Pulmonary artery endothelial cell (primary cell): ENCODE measurements at places on chromosomes 1 and 21. TPM values are rescaled to one million over a fixed set of nuclear protein-coding genes. Genes with fewer than 3 reads are reported as not detected.

GRCh38 chr1:170932236-170932635 lies 3.1 kb upstream of the MROH9 start:
- no peak for DNase-seq

DNA sequence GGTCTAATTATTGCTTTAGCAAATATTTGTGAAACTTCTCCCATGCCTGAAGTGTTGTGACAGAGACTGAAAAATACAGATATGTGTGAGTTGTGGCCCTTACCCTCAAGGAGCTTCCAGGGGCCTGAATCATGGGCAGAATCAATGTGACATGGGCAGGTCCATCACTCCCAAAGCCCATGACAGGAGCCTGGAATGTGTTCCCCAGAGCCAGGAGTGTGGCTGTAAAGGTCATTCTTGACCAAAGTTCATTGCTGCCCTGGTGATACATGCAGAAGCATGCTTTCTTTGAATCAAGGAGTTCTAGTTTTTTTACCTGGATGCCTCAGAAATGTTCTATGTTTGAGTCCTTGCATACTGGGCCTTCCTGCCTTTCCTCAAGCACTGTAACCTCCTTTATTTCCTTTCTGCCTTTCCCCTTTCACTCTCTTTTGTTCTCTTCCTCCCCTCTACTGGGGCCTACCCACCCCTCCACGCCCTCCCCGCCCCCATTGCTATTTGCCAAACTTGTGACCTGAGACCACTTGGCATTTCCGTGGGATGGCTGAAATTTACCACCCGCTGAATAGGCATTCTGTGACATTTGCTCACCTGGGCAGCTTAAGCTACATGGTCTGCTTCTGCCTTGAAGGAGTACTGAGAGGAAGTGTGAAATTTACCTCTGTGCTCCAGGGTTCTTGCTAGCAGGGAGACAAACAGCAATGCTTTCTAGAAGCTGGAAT lies 19.7 kb downstream of the PBX1 start:
- DNase-seq = no peak

GRCh38 chr1:75625795-75626194 lies 14.9 kb upstream of the SLC44A5 start:
- DNase-seq = no peak

- no peak for DNase-seq
These were observed 7.3 kb downstream of the KIAA2013 start for GRCh38 chr1:11918799-11919519.

The C1orf185 gene
- not detected in 2 replicates for total RNA-seq

- no peak for DNase-seq
These were observed 40.4 kb upstream of the TMEM51 start for GRCh38 chr1:15113146-15113545.

The POFUT2 gene
- total RNA-seq = 21.5 and 25.5 TPM in 2 replicates

The CHTOP gene
- total RNA-seq = 27.6 and 42.4 TPM in 2 replicates

- DNase-seq = no peak
These were observed 1887.4 kb downstream of the NCAM2 start for GRCh38 chr21:22885614-22886013.

GRCh38 chr1:7975212-7975865 lies 13.8 kb downstream of the PARK7 start:
- DNase-seq = peak; percentile 44

DNA sequence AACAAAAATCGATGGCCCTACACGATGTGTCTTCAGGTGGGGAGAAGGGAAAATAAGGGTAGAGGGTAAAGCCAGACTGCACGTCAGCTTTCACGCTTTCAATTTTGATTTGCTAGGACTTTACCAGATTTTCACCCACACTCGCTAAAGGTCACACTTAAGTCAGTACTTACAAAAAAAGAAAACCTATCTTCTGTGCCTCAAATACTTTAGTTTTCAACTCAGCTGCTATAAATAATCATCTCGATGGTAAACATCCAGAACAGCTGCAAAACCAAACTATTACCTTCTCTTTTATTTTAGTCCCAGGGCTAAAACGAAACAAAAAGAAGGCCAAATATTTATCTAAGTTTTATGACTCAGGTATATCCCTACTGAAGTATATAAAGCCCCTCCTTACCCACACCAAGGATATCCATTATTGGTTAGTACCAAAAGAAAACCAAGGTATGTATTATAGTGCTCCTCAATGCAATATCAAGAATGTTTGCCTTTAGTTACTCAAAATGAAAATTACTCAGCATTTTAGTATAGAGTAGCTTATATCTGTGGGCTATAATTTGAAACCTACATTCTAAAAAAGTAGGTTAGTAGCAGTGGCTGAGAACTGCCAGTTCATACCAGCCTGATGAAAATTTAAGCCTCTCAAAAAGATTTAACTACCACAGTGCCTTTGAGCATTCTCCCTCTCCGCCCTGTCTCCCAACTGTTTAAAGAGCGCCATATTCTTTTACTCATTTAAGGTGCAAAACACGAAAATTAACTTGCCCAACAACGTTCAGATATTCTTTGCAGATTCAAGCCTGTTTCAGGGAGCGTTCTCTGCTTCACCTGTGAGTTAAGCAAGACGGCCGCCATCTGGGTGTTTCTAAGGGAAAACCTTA lies 1.5 kb downstream of the CSDE1 start:
- DNase-seq = no peak

The FBXO42 gene
- 8.2 and 13.3 TPM in 2 replicates for total RNA-seq

The CELF3 gene
- total RNA-seq = not detected in 2 replicates

The HPCAL4 gene
- not detected in 2 replicates for total RNA-seq

The LCE1F gene
- not detected in 2 replicates for total RNA-seq

DNA sequence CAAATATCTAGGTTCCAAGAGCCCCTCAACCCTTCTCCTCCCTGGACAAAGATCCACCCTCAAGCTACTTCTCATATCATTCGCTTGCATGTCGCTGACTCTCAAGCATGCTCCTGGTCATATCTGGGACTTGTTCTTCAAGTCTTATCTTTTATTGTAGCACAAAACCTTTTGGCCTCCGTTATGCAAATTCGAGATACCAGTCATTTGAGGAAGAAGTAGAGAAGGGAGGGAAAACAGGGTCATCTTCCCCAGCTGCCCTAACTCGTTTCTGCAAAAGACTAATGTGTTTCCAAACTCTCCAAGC lies 63.8 kb upstream of the ETS2 start:
- no peak for DNase-seq

DNA sequence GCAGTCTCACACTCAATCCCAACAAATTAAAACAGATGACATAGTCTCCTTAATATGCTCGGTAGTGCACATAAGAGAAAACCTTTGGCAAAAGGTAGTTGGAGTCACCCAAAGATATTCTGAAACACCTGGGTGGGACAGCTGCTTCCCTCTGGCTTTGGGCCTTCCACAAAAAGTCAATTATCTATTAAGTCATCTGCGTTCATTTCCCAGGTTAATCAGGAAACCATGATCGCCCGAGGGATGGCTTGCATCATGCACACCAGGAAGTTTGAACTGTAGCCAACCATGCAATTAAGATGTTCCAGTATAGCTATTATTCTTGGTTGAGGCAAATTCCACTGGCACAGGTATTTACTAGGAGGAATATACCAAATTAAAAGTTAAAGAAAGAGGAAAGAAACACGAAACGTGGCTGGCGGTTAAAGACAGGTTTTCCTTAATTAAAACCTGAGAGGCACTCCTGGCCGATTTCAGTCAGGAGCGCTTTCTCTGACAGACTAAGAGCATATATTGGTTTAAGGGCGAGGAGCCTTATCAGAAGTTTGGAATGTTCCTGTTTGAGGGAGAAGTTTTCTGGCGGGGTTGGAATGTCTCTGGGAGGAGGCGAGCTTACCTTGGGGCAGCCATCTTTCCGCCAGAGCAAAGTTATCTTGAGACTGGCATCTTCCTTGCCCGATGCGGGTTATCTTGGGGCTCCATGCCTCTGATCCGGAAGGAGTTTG lies 19.9 kb downstream of the CLDN17 start:
- DNase-seq = no peak

- DNase-seq = no peak
These were observed 483.3 kb downstream of the TTLL7 start for GRCh38 chr1:83515578-83516154.

The S100A5 gene
- not detected in 2 replicates for total RNA-seq

GRCh38 chr1:20138346-20138745 lies 777 bp upstream of the PLA2G2F start:
- DNase-seq = no peak

DNA sequence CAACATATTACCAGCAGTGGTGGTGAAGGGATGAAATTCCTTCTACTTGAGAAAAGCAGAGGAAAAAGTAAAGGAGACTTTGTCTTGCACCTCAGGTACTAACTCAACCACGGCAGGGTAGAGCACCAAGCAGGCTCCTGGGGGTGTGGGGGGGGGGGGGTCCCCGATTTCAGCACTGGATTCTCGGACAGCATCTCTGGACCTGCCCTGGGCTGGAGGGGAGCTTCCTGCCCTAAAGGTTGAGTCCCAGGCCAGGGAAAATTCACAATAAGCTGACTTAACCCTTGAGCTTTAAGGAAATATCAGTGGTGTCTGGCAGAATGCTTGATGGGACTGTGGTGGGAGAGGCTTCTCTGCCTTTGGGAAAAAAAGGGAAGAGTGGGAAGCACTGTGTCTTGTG lies 233.2 kb upstream of the CXADR start:
- no peak for DNase-seq

The LCE1A gene
- not detected in 2 replicates for total RNA-seq

- no peak for DNase-seq
These were observed 22.7 kb upstream of the NBL1 start for GRCh38 chr1:19621274-19621950.

DNA sequence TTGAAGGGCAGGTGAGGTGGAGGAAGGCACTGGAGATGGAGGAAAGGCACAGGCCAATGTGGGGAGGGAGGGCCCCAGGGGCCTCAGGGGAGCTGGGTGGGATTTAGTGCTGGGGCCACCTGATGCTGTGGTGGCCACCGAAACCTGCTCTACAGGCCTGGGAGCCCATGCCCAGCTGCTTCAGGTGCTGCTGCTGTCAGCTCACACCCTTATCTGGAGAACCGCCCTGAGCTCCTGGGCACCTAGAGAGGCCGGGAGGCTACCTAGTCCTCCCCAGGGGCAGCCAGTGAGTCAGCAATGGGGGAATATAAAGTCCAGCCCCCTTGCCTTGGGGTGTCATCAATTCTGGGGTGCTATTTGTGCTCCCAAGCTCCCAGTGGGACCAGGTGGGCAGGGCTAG lies 12.2 kb downstream of the FAM131C start:
- no peak for DNase-seq

DNA sequence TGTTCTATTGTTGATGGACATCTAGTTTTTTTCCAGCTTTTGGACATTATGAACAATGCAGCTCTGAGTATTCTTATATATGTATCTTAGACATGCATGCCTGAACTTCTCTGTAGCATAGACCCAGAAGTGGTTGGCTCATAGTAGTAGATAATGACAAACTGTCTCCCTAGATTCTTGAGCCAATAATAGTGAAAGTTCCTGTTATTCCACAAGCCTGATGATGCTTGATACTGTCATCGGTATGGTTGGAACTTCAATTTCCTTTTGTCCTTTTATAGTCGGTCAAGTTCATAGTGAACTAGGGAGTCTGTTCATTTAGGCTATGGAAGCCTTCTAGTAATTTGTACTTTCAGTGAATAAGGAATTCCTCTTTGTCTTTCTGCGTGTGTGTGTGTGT lies 56.8 kb downstream of the MTR start:
- no peak for DNase-seq

The CD101 gene
- total RNA-seq = 0.11 and 0.13 TPM in 2 replicates

- no peak for DNase-seq
These were observed 25.8 kb upstream of the MYCL start for GRCh38 chr1:39927538-39927937.
